Diencephalon (tissue), 1 donor: ENCODE measurements at places on chromosomes 5 and 9. TPM values are rescaled to one million over a fixed set of nuclear protein-coding genes. Genes with fewer than 3 reads are reported as not detected.

Gene OTP
- total RNA-seq, result 3.2 TPM

Gene IFNA8
- not detected for total RNA-seq

Gene PCDHB15
- 22.6 TPM for total RNA-seq

Gene B4GALT1
- total RNA-seq, result 1.8 TPM

Gene CBY3
- 0.46 TPM for total RNA-seq
